ENCODE measurements at places on chromosomes 12 and 14.

DNA sequence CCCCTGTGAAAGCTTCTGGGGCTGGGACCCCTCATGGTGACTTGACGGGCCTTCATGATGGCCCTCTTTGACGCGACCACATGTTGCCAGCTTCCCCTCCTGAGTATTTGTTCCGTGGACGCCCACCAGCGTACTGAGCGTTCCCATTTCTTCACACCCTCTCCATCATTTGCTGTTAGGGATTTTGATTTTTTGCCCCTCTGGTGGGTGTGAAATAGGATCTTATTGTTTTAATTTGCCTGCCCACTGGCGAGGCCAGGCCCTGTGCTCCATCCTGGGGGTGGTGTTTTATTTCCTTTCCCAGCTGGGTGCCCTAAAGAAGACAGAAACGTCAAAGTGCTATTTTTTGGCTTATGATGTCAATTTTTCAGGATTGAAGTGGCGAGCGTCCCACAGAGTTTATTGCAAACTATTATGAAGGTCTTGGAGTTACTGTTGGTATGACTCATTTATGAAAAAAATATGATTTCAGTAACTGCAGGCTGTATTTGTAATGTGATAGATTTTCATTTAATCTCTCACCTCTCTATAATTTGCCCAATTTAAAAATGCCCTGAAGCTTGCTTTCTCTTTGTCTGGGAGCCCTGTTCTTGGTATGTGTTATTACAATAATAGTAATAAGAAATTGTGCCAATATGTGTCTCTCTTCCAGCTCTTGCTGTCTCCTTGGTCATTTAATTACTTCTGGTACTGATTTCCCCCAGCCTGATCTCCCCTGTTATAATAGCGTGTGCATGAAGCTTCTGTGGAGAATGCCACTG lies 99.6 kb downstream of the SLC25A47 start:
- no peak for DNase-seq

DNA sequence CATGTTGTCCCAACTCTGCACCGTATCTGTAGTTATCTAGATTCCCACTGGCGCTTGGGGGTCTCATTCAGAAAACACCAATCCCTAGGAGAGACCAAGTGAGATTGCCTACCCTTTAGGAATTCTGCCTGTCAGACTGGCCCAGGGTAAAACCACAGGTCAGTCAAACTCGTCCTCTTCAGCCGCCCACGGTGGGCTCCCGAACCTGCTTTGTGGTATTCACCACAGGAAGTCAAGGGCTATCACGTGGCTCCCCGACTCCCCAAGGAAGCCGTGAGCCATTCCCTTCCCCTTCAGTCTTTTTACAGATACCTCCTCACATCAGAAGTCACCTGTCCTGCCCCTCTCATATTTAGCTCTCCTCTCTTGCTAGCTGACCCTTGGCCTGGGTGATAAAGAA lies 159.9 kb downstream of the EGLN3 start:
- DNase-seq, result no peak

- DNase-seq, result no peak
These were observed 40.9 kb upstream of the STXBP6 start for GRCh38 chr14:25090716-25091454.

GRCh38 chr12:89645434-89645833 lies 63.2 kb downstream of the ATP2B1 start:
- DNase-seq, result no peak

GRCh38 chr12:40330180-40330579 lies 105.4 kb downstream of the LRRK2 start:
- DNase-seq, result no peak

DNA sequence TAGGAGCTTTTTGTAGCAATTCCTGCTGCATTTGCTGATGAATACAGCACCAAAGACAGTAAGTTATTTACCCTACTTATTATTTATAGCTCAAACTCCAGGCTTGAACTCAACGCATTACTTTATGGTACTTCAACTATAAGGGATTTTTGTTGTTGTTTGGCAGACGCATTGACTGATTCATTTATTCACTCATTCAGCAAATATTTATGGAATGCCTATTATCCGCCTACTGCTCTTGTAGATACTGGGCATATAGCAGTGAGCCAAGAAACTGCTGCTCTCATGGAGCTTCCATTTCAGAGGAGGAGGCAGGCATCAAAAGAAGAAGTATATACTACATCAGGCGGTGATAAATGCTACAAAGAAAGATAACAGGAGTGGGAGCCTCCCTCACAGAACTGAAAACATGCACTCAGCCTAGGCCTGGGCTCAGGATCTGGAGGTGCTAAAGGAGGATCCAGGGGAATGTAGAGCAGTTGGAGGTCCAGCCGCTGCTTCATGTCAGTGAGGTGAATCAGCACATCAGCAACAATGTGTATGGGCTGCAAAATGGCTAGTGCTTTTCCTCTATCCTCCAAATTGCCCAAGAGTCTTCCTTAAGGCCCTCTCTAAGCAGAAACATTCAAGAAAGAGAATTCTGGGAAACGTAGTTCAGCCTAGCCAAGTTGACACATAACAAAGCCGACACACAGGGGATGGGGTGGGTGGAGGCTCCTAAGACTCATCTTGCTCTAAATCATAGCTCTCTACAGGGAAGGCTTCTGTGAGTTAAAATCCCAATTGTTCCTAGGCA lies 157.5 kb downstream of the NRXN3 start:
- no peak for DNase-seq

GRCh38 chr12:57190037-57190436 lies 26.6 kb upstream of the NXPH4 start:
- DNase-seq, result no peak

DNA sequence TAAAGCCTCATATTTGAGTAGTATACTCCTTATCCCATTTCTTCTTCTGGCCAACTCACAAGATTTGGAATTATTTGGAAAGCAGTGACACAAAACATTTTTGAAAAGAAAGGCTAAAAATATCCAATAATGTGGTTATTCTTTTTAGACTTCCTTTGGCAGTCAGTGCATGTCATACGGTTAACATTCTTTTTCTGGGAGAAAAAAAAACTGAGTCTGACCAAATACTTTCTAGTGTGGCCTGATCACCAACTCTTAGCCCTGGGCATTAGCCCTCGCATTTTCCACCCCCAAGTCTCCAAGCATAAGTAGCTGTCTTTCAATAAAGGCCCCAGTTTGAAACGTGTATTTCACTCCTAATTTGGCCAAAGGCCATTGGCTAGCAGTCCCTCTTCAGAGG lies 5.9 kb downstream of the RASSF3 start:
- no peak for DNase-seq

GRCh38 chr14:100731011-100731670 lies 4.4 kb downstream of the DLK1 start:
- DNase-seq, result no peak

DNA sequence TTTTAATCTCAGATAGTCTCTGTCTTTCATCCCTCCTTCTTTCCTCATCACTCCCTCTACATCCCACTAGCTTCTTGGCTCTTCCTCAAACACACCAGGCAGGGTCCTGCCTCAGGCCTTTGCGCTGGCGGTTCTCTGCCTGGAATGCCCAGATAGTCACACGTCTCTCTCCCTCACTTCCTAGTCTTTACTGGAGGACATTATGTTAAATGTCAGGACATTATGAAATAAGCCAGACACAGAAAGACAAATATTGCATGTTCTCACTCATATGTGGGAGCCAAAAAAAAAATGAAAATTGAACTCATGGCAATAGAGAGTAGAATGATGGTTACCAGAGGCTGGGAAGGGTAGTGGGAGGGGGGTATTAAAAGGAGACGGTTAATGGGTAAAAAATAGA lies 442.0 kb downstream of the MED13L start:
- no peak for DNase-seq

DNA sequence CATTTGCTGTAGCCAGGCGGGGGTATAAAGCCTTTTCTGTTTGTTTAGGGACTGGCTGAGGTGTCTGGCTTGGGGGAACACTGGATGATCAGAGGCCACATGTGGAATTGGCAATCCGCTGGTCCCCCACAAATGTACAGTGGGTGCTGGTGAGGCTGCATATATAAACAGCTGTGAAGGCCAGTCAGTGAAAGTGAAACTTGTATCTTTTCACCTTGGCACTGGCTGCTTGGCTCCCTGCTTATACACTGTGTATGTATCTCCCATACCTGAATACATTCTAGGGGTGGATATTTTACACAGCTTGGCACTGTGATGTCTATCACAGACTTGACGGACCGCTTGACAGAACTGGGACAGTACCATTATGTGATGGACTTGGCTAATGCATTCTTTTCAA lies 246.8 kb upstream of the AVPR1A start:
- no peak for DNase-seq

- DNase-seq, result no peak
These were observed 86.0 kb upstream of the ATF1 start for GRCh38 chr12:50677858-50678257.

DNA sequence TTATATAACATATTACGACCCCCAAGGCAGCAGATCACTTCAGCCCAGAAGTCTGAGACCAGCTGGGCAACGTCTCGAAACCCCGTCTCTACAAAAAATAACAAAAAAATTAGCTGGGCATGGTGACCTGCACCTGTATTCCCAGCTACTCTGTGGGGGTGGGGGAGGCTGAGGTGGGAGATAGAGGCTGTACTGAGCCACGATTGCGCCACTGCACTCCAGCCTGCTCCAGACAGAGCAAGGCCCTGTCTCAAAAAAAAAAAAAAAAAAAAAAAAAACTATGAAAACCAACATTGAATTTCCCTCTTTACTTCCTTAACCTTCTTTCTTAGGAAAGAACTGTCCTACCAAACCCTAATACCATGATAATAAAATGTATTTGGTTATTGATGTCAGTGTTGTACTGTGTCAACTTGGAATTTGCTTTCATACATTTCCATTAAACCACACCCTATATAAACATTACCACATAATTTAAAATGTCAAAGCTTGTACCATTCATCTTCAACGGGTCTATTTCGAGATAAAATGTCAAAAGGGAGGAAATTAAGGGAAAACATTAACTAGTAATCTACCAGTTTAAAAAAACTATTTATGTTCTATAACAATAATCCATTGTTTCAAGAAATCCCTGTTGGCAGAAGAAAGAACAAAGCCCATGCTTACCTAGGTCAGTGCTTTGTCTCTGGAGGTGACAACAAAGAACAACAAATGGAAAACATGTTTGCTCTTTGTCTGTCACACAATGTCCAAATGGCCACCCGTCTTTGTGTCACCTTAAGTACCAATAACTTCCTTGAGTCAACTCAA lies 17.4 kb downstream of the GALNT4 start:
- DNase-seq, result no peak

GRCh38 chr12:71063087-71063486 lies 94.7 kb downstream of the TSPAN8 start:
- DNase-seq, result no peak

DNA sequence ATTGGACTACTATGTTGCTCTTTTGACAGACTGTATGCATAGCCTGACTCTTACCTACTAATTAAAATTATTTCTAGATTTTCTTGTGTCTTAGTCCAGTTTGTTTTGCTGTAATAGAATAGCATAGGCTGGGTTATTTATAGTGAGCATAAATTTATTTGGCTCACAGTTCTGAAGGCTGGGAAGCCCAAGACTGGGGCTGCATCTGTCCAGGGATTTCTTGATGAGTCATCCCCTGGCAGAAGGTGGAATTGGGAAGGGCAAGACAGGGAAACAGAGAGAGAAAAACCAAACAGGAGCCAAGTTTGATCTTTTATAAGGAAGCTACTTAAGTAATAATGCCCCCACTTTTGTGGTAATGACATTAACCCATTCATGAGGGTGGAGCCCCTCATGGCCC lies 759.2 kb upstream of the LRFN5 start:
- no peak for DNase-seq
